ENCODE measurements at places on chromosomes 11 and 22. TPM values are rescaled to one million over a fixed set of nuclear protein-coding genes. Genes with fewer than 3 reads are reported as not detected.

The FOLR3 gene
- total RNA-seq: 19.8 TPM

The ACR gene
- not detected for total RNA-seq

The UBQLNL gene
- not detected for total RNA-seq

The KCNK7 gene
- 0.23 TPM for total RNA-seq

The MLC1 gene
- not detected for total RNA-seq

Data from hair follicular keratinocyte (primary cell).